CD4-positive, alpha-beta T cell treated with Interleukin-4 for 1 hour (primary cell): ENCODE measurements at places on chromosomes 6 and 20.

DNA sequence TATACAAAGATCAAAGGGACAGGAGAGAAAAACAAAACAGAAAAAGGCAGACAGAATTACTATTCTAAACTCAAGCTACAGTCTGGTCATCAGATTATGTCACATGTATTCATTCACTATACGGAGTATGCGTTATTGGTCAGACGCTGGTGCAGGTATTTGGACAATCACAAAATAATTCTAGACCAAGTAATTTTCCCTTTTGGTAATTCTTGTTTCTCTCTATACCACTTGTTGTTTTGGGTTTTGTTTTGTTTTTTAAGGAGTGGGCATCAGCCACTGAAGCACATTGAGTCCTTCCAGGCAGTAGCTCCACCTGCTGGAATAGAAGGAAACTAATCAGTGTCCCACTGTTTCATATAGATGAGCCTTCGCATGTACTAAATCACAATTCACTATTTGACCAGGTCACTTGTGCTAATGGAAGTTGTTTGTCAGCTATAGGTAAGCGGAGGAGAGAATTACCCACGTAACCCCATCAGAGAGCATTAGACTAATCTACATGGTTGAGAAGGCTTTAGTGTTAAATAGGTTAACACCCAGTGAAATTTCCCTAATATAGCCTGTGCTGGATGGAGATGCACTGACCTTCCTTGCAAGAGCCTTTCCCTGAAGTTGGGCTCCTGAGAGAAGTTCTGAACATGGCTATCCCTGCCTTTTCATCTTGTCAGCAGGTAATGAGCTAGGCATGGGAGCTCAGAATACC lies 77.9 kb downstream of the TNFAIP3 start:
- DNase-seq, result peak; percentile 40

DNA sequence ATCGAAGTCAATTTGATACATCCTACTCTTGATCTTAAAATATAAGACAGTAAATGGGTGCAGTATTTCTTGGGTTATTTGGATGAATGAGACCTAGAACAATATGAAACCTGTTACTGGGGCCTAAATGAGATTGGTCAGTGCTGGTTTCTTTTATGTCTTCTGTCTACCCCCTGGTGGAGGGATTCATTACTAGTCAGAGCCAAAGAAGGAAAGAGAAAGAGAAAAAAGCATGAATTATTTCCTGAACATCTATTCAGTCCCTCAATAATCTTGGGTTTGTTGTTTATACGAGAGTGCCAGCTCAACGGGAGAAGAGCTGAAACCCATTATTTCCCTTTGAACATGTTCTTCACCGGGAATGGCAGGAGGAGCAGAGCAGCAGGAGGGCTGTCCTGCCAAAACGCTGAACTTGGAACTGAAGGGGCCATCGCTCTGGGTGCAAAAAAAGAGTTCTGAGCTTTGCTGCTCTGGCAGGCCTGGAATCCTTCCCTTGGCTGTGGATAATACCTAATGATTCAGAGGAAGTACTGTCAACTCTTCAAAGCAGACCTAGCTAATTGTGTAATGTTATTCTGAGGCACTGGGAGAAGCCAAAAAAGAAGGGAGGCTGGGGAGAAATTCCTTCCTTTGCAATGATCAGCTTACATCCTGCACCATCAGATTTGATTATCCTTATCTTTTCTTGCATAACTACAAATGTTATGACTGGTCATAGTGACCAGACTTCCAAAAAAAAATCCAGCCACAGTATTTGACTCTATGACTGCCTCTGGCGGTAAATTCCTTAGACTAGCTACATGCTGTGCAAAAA lies 72.0 kb downstream of the BLOC1S5 start:
- DNase-seq, result no peak

DNA sequence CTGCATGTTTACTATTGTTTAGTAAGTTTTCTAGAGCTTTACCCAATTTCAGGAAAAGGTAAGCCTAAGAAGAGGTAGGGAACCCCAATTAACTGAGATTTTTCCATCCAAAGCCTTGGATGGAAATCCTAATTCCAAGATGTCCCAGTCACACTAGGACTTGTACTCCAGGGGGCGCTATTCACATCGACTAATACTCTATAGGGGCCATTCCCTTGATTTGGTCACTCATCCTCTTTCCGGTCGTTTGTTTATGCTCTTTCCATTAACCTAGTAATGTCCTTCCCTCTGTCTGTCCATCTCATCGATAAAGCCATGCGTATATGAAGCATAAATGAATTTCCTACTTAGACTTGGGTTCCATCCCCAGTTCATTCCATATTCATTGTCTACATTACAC lies 80.8 kb upstream of the FUCA2 start:
- no peak for DNase-seq

- DNase-seq, result no peak
Measured at GRCh38 chr20:44183282-44183681, 3.7 kb downstream of the JPH2 start.

- no peak for DNase-seq
Measured at GRCh38 chr6:105184921-105185320, 5.1 kb upstream of the POPDC3 start.

DNA sequence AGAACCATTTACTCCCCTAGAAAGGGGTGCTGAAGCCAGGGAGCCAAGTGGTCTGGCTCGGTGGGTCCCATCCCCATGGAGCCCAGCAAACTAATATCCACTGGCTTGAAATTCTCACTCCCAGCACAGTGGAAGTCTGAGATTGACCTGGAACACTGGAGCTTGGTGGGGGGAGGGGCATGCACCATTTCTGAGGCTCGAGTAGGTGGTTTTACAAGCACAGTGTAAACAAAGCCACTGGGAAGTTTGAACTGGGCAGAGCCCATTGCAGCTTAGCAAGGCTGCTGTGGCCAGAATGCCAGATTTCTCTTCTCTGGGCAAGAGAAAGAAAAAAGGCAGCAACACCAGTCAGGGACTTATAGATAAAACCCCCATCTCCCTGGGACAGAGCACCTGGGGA lies 855.8 kb upstream of the CITED2 start:
- no peak for DNase-seq

- peak; percentile 61 for DNase-seq
Measured at GRCh38 chr6:52285177-52286068, 881 bp upstream of the MCM3 start.

DNA sequence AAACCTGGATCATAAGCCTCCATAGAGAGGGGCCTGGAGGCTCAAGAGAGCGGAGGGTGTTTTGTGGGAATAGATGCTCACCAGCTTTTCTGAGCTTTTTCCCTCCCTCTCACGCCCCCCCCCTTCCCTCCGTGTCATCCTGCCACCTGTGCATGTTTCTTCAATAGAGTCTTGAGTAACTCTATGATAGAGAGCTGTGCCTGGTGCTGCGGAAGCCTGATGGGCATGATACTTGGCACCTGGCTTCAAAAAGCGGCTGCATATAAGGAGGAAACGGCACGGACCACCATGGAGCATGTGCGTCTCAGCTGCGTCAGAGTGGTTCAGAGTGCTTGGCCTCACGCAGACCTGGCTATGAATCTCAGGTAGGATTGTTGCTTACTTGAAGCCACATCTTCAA lies 198.9 kb downstream of the CDH4 start:
- DNase-seq, result no peak

DNA sequence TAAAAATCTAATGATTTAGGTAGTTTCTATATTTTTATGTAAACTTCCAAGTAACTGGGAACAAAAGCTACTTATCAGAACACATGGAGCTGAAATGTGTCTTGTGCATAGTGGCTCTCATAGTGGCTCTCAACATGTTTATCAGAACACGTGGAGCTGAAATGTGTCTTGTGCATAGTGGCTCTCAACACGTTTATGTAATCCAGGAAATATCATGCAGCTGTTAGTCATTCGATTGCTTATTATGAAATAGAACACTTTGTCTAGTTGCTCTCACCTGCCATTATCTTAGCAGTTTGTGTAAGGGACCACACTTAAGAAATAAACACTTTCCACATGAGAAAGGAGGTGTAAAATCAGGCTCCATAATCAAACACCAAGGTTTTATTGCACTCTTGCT lies 119.2 kb upstream of the ASCC3 start:
- no peak for DNase-seq
